ENCODE measurements at places on chromosomes 6 and 20.

DNA sequence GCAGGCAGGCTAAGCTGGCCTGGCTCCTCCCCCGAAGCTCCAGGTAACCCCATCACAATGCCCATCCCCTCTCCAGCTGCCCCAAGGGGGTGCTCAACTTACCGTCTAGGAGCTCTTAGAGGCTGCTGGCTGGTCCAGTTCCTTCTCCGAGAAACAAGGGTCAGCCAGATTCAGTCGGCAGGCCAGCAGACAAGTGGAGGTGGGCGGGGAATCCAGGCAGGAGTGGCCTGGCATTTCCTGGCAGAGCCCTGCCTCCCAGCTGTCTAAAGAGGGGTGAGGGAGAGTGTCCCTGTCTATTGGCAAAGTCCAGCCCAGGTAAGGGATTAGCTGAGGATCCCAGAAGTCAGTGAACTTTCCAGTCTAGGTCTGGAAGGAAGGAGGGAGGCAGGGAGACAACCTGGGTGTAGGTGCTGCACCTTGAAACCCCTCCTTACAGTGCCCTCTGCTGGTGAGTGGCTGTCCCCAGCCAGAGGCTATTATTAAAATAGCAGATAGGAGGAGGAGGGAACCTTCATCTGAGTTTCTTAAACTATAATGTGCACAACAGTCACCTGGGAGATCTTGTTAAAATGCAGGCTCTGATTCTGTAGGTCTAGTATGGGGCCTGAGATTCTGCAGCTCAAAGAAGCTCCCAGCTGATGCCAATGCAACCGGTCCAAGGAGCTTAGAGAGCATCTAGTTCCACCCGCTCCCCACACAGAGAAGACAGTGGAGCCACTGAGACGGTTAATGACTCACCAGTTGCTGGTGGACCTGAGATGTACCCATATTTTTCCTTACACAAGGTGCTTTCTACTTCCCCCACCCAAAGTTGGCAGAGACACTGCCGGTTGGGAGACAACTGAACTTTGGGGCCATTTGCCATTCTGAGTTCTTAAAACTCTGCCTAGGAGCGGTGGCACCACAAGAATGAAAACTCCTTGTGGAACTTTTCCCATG lies at the start of gene UNC5CL:
Gene UNC5CL, minus strand, starts transcription at position 162 of the 939 bp plus-strand sequence. CDS start 4,147 bp downstream, outside the sequence.
- no peak for DNase-seq

DNA sequence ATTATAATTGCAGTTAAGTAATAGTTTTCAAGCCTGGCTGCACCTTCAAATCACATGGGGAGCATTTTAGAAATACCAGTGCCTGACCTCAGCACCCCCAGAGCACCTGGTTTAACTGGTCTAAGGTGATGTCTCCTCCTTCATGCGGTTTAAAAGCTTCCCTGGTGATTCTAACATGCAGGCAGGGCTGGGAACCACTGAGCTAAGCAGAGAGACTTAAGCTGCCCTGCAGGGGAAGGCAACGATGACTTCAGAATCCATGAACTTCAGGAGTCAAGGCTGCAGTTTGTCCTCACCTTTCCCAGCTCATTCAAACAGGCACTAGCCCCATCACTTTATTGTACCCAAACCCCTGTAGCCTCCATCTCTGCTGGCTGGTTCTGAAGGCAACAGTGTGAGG lies 6.1 kb upstream of the DTNBP1 start:
- DNase-seq = no peak

- DNase-seq = no peak
Measured at GRCh38 chr6:39897698-39898097, 36.6 kb downstream of the MOCS1 start.

DNA sequence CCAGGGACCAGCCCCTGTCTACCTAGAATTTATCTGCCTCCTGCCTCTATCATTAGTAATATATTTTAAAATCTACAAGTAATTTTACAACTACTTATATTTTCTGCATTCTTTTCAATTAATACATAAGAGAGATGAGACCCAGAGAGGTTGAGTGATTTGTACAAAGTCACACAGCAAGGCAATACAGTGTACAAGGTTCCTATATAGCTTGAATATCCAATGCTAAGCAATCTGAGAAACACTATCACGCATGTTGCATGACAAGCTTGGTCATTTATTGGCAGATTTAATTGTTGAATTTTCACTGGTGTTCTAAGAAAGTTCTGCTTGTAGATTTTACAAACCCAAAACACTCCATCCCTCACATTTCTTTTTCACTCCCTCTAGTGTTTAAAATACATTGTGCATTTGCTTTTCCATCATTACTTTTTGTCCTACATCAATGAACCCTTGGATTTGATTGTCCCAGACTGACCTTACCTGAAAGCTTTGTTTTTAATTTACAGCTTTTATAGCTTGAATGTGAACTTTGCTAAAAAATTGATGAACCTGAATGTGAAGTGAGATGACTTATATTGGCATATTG lies 520.9 kb upstream of the CITED2 start:
- DNase-seq = no peak

DNA sequence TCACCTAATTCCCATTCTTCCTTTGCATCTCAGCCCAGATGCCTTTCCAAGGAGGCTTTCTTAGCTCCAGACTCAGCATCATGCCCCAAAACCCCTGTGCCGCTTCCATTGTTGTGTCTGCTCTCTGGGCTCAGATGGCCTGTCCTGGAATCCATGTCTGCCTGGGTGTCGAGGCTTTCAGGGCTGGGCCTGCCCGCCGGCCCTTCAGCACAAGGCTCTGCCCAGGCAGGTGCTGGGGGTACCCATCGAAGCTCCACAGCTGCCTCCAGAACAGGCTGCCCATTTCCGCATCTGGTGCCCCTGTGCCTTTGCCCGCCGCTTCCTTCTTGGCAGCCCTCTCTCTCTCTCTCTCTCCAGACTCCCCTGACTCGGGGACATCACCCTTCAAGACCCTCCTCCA lies 1.2 kb downstream of the CPXM1 start:
- DNase-seq = no peak

- no peak for DNase-seq
Measured at GRCh38 chr6:56786256-56786655, 143.6 kb upstream of the DST start.

DNA sequence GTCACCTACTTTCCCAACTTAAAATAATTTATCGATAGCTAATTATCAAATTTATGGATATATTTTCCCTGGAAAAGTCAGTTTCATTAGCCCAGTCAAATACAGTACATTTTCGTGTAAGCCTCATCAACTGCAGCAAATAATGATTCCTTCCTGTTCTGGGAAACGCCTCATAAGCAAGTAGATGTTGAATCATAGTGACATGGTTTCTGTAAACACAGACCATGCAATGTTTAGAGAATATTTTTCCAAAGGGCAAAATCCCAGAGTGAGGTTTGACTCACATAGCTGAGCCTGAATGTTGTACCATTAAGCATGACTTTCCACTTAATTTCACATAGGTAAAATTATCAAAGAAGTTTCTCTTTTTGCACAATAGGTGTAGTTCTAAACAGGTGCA lies 16.7 kb upstream of the VNN1 start:
- no peak for DNase-seq

DNA sequence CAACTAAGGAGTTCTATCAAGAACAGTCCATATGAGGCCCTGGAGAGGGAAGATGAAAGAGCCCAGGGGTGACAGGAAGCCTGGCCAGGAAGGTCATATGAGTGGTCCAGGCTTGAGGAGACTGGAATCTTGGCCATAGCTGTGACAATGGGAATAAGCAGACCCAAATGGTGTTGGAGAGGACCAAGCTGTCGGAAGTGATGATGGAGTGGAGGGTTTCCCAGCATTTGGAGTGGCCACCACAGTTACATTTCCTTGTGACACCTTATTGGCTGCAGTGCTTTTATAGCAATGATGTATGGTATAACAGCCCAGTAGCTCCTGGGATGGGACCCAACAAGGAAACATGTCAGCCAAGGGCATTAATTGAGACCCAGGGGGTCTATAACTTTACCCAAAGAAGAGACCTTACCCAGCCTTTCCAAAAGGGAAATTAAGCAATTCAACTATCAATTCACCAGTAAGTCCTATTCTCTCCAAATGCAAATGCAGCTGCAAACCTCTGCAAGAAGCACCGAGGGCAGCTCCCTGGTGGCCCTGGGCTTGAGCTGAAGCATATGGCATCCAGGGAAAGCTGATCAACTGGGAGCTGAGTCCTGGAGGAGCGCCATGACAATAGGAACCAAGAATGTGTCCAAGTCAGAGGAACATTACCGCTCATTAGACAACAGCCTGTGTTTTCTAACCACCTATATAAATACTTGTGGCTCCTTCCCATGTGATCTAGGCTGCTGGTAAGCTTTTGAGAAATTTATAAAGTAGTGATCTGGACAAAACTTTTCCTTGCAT lies 219.4 kb downstream of the SOD2 start:
- no peak for DNase-seq

- no peak for DNase-seq
Measured at GRCh38 chr6:67880939-67881705, 754.0 kb upstream of the ADGRB3 start.

DNA sequence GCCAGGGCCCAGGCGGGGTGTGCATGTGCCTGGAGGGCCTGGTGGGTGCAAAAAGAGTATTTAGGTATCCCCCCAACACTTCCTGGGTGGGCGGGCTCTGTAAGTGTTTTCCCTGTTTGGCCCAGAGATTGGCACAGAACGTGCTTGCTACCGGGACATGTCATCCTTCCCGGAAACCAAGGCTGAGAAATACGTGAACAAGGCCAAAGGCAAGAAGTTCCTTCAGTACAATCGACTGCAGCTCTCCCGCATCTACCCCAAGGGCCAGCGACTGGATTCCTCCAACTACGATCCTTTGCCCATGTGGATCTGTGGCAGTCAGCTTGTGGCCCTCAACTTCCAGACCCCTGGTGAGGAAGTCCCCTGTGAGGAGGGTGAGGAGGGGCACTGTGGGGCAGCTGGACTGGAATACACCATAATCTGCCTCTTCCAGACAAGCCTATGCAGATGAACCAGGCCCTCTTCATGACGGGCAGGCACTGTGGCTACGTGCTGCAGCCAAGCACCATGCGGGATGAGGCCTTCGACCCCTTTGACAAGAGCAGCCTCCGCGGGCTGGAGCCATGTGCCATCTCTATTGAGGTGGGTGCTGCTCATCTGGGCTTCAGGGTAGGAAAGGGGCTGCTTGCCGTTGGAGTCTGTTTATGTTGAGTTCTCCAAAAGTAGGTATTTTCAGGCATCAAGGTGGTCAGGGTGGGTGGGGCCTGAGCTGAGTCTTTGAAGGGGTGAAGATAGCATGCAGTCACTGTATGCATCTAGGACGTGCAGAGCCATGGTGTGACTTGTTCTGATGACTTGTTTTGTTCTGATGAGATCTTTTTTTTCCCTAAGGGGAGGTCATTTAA lies 35.2 kb downstream of the PLCG1 start:
- DNase-seq = no peak

DNA sequence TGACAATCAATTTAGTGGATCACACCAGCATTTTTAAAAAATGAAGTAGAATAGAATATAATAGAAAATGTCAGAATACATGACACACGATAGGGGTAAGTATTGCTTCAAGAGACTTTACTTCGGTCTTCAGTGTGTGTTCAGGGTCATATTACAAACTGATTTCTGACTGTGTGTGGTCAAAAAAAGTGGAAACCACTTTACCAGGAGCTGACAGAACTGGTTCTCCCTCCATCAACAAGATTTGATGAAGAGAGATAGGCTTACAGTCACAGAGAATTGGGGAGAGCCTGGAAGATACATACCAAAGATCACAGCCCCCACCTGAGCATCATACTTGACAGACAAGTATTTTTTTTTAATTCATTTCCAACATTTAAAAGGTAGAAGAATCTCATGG lies 21.7 kb downstream of the ARMC2 start:
- no peak for DNase-seq

GRCh38 chr20:19405958-19406357 lies 193.5 kb downstream of the SLC24A3 start:
- DNase-seq = no peak

DNA sequence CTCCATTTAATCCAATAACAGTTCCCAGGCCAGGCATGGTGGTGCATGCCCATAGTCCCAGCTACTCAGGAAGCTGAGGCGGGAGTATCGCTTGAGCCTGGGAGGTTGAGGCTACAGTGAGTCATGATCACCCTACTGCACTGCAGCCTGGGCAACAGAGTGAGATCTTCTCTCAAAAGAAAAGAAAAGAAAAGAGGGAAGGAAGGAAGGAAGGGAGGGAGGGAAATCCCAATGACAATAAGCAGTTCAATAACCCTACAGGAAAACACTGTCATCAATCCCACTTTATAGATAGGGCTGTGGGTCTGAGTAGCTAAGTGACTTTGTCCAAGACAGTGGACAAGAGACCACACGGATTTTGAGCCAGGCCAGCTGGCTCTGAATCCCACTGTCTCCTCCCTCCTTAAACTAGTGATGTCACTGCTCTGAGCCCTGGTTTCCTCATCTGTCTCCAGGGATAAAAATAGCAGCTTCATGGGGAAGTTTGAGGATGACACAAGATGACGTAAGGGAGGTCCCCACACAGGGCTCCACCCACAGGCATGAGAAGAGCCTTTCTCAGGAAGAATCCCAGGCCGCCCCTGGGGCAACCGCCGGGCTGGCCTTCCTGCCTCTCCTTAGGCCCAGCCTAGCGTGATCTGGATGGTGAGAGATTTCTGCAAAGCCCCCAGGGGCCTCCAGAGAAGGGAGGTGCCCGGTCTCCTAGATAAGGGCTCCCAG lies 7.2 kb upstream of the TRIB3 start:
- DNase-seq = peak; percentile 41

DNA sequence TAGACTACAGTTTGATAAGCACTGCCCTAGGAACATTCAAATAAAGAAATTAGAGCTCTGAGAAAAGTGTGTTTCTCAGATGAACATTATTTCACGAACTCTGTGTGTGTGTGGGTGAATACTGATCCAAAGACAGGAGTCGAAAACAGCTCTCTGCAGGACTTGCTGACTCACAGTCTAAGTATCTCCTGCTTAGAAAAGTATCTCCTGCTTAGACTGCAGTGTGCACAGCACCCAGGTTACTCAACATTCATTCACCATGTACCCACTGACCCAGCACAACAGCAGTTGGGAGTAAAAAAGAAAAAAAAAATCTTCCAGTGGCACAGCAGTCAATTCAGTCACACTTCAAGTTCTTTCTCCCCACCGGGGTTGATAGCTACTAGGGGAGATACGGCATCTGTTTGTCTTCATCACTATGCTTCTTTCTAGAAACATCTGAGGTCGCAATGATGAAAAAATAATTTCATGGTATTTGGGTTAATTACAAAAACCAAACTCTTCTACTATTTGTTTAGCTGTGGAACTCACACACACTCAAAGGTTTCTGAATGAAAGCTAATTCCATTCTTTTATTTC lies 48.0 kb downstream of the GCLC start:
- DNase-seq = peak; percentile 61

- DNase-seq = no peak
Measured at GRCh38 chr20:4602297-4602631, 119.4 kb upstream of the PRND start.

DNA sequence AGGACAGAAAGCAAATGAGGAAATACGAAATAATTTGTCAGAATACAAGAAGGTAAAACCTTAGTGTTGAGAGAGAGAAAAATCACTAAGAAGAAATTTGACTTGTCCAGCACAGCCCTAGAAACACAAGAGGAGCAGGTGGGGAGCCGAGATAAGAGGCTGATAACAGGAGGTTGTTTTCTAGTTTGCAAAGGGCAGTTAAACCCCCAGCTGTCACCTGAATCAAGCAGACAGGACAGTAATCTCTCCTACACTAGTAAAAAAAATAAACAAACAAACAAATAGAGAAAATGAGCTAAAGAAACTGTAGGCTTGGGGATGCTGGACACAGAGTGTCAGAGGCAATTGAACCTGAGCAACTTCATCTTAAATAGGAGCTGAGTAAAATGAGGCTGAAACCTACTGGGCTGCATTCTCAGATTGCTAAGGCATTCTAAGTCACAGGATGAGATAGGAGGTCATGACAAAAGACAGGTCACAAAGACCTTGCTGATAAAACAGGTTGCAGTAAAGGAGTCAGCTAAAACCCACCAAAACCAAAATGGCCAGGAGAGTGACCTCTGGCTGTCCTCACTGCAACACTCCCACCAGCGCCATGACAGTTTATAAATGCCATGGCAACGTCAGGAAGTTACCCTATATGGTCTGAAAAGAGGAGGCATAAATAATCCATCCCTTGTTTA lies 40.4 kb downstream of the FAM184A start:
- no peak for DNase-seq
